ENCODE measurements at places on chromosomes 16 and 17.

DNA sequence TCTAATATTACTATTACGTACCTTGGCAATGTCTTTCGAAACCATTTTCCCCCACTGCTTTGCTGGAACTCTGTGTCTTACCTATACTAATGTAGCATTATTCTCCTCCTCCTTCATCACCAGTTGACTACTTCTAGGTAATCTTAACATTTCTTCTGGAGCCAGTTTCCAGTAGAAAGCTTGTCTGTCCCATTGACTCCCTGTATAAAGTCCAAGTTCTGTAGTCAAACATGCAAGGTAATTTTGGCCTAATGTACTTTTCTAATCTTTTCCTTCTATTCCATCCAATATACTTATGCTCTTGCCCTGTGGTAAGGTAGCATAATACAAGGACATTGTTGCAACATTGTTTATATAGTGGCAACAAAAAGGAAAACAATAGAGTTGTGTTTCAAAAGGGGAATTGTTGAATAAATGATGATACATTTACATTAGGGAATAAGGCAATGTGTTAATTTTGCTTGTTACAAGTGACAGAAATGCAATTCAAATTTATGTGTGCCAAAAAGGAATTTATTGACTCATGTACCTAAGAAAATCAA is 27.9 kb downstream of the OMG start:
- DNase-seq = no peak

DNA sequence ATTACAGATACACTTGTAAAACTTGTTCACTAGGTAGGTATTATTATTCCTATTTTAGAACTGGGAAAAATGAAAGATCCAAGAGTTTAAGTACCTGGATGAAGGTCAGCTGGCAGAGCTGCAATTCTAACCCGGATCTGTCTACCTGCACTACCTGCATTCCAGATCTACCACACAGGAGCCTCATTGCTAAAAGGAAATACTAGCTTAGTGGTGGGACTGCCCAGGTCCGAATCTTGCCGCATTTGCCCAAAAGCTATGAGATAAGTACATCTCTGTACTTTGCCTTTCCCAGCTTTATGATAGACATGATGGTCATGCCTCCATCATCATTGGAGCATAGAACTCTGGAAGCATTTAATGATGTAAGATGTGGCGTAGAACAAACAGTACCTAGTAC is 36.8 kb upstream of the TEKT3 start:
- no peak for DNase-seq

DNA sequence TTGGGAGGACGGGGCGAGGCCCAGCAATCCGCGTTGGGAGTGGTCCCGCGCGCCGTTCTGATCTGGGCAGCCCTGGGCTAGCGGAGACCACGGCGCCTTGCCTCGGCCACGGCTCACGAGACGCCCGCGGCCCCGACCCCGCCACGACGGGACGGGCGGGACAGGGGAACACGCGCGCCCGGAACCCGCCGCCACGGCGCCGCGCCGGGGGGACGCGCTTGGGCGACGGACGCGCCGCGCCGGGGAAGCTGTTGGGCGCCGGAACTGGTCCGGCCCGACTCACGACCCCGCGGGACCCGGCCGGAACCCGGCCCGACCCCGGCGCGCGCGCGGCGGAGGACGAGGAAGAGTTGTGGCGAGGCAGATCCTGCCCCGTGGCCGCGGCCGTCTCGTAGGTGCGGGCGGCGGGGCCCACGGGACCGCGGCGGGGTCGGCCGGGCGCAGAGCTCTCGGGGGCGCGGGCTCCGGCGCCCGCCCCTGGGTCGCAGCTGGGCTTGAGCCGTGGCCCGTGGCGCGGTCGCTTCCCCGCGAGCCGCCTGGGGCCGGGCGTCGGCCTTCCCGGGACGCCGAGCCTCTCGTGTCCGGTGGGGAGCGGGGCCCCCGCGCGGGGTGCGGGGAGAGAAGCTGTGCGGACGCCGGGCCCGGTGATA is at the start of gene ACSF3:
Gene ACSF3, plus strand, starts transcription at position 251 of the 650 bp plus-strand sequence. CDS start 6,830 bp downstream, outside the sequence.
- DNase-seq = peak; percentile 48

DNA sequence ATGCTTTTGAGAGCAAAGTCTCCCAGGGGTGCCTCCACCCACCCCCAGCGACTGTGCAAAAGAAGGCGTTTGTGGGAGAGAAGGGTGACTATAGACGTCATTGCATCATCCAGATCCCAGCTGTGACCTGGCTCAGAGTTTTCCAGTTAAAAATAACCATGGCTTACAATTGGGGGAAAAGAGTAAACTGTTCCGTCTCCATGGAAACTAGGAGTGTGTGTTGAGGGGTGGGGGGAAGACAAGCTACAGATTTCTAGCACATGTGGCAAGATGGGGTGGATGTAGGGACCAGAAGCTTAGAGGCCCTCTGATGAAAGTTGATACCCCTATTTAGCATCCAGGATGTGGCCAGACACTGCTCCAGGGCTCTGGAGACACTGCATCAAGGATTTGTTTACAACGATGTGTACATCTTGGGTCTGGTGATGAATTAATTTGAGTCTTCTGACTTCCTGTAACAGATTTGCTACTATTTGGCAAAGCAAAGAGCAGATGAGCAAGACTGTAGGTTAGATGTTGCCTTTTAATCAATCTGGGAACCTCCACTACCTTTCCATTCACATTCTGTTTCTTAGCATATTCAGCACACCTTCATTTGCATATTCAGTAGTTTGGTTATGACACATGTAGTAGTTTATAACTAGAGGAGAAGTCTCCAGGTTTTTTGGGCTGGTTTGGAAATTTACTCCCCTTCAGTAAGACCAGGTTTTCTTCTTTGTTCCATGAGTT is 6.2 kb upstream of the DUSP14 start:
- DNase-seq = no peak

- DNase-seq = no peak
Observed at GRCh38 chr17:39400547-39401411, 647 bp downstream of the FBXL20 start.

DNA sequence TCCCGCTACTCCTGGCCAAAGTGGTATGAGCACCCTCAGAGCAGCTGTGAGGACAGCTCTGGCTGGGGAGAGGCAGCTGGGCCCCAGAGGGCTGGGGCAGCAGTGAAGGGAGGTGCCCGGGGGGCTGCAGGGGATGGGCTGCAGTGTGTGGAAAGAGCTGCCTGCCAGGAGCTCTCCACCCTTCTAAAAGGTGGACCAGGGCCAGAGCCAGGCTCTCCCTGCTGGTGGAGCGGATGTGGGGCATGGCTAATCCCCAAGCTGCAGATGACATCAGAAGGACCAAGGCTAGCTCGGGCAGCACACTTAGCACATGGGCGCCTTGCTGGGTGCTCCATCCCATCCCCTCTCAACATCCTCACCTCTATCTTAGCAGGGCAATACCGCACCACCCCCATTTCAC is 103.1 kb downstream of the SDK2 start:
- DNase-seq = no peak

DNA sequence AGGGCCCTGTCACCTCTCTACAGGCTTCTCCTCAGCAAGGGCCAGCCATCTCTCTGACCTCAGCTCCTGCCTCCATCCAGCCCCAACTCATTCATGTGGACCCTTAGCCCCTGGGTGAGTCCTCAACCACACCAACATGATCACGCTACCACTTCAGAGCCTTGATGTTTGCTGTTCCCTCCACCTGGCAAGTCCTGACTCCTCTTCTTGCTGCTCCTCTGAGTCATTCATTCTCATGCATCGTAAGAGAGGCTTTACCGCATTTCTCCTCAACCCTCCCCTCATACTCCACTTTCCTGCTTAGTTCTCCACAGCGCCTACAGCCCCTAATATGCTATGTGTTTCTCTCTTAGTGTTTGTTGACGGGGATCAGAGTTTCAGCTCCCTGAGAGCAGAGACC is 99.9 kb downstream of the C17orf67 start:
- no peak for DNase-seq

- no peak for DNase-seq
Observed at GRCh38 chr17:30954046-30954830, 16.6 kb upstream of the RNF135 start.

DNA sequence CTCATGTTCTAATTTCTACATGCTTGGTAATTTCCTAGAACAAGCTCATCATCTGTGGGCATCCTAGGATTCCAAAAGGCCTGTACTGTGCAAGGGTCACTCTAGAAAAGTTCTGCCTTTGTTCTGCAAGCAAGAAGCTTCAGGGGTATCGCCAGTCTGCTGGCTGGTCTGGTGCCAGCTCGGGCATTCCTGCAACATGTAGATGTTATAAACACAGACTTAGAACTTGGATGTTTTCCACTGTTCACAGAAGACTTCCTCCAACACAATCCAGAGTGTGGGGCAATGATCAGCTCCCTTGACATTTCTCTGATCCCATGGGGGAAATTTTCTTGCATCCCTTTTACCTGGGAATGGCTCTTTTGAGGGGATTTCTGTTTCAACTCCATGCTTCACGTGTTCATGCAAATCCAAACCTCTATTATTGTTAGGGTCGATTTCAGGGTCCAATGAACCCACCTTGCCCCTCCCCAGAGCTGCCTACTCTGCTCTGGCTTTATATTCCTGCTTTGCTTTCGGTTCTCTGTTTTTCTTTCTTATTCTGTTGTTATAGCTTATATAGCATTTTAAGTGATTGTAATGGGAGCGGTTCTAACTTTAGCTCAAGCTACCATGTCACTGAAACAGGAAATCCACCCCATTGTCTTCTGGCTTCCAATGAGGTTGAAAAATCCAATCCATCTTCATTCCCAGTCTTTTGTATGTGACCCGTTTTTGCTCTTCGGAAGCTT is 25.3 kb downstream of the UBE2O start:
- DNase-seq = no peak

DNA sequence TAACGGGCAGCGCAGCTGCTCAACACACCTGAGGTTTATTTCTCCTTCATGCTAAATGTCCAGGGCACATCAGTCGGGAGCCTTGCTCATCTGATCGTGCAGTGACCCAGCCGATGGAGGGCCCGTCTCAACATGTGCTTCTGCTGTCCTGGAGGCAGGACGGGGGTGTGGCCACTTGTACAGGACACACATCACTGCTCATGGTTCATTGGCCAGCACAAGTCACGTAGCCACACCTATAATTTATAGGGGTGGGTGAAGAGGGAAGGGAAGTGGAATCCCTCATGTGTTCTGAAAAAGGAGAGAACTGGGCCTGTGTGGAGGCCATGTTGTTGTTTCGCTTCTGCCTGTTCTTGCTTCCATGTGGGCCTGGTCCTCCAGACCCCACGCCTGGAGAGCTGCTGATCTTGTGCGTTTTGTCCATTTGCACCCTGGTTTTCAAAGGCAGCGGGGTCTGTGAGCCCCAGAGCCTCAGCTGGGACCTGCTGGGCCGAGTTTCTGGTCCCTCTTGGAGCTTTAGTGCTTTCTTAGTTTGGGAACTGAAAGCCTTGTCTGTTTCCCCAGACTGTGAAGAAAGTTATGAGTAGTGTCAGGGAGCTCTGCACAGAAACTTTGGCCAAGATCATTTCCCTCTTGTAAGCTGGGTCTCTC is 60.5 kb downstream of the CMIP start:
- no peak for DNase-seq

- no peak for DNase-seq
Observed at GRCh38 chr16:25416002-25416401, 158.4 kb upstream of the ZKSCAN2 start.

- no peak for DNase-seq
Observed at GRCh38 chr16:293043-293775, 10.2 kb downstream of the PDIA2 start.

GRCh38 chr17:2074919-2075318 is 20.0 kb downstream of the HIC1 start:
- no peak for DNase-seq

DNA sequence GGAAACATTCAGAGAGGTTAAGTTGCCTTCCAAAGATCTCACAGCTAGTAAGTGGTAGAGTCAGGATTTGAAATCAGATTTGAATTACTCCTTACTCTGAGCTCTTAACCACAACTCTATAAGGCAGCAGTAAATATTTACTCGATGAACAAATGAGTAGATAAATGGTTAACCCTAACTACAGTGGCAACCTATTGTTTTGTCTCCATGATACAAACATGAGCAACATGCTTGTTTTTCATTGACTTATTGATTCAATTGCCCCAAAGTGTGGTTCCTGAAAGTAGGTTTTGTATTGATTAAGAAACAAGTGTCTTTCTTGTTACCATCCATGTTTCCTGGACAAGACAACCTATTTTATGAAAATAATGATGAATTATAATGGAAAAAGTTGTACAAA is 34.8 kb upstream of the DDX52 start:
- no peak for DNase-seq

- no peak for DNase-seq
Observed at GRCh38 chr16:28096983-28097899, 33.7 kb upstream of the GSG1L start.

DNA sequence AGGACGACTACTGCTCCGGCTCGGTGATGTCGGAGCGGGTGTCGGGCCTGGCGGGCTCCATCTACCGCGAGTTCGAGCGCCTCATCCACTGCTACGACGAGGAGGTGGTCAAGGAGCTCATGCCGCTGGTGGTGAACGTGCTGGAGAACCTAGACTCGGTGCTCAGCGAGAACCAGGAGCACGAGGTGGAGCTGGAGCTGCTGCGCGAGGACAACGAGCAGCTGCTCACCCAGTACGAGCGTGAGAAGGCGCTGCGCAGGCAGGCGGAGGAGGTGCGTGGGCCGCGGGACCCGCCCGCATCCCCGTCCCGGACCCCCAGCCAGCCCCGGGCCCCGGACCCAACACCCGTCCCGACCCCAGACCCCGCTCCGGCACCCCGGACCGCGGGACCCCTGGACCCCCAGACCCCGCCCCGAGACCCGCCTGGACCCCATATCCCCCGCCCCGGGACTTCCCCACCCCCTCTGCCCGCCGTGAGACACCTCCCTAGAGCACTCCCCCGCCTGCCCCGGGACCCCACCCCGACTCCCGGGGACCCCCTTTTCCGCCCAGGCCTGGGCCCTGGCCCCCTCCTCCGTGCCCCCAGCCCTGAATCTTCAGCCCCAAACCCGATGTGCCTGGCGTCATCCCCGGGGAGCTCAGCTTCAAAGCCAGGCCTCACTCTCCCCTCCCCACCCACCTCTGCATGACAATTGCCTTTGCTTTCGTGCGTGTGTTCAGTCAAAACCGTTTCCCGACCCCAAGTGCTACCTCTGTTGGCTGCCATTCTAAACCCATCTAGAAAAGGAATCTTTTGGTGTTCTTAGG is 594 bp downstream of the MAPK8IP3 start:
- peak; percentile 49 for DNase-seq

- DNase-seq = no peak
Observed at GRCh38 chr16:87145181-87146176, 171.7 kb downstream of the C16orf95 start.

DNA sequence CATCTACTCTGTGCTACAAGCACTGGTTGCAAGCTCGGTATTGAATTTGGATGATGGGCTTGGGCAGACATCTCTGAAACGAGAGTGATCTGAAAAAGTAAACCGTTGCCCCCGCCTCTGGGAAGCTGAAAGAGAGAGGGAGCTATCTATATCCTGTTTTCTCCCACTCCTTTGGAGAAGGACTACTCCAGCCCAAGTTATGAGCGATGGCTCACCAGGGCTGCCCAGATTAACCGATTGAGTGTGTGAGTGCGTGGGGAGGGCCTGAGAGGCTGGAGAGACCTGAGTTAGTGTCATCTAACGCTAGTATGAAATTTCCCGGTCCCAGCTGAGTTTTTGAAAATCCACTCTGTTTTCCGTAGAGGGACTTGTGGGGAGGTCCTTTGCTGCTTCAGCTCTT is 11.5 kb downstream of the MGAT5B start:
- no peak for DNase-seq
